ENCODE measurements at places on chromosomes 6 and 20. TPM values are rescaled to one million over a fixed set of nuclear protein-coding genes. Genes with fewer than 3 reads are reported as not detected.

DNA sequence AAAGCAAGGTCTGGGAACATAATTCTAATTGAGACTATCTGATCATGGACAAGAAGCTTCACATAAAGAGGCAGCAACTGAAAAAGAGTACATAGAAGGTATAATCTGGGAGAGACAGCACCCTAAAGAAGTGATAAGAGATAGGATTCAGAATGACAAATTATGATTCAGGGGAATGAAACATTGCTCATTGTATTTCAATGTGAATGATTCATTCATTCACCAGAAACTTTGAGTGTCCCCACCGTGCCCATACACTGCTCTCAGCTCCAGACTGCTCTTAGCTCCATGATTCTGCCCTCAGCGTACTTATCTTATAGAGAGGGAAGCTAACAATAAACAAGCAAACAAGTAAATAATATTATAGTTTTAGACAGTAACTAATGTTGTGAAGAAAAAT, 329.3 kb upstream of the IRAK1BP1 start:
- DNase-seq, result no peak

GRCh38 chr6:11209369-11209768, 23.1 kb downstream of the NEDD9 start:
- DNase-seq, result no peak

DNA sequence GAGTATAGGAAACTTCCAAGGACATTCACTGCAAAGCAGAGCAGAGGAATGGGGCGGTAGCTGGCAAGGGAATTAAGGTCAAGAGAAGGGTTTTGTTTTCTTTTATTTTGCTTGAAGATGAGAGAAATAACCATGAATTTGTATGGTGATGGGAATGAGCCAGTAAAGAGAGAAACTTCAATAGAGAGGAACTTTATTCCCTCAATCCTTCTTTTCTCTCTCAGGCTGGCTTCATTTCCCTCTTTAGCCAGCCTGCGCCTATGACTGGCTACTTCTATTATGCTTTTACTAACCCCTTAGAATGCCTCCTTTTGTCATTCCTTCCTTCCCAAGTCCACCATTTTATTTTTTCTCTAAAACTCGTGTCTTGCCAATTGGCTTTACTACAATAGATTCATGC, 101.4 kb upstream of the CEP85L start:
- DNase-seq, result no peak

DNA sequence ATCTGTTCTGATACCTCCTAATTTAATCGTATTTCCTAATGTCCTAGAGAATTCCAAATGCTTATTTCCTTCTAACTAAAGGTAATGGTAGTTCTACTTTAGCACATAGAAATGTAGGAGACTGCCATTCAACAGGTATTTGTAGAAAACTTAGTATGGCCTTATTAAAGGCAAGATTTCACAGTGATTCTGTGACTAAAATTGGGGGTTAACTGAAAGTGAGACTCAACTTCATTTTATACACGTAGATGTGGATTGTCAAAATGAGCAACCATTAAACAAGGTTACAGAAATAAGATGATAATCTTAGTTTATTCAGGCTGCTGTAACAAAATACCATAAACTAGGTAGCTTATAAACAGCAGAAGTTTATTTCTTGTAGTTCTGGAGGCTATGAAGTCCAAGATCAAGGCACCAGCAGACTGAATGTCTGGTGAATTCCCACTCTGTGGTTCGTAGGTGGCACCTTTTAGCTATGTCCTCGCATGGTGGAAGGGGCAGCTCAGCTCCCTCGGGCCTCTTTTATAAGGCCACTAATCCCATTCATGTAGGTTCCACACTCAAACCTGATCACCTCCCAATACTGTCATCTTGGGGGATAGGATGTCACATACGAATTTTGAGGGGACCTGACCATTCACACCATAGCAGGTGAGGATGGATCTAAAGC, 38.7 kb downstream of the TAB2 start:
- DNase-seq, result no peak

GRCh38 chr20:19774135-19774933, 16.3 kb downstream of the RIN2 start:
- DNase-seq, result no peak

- no peak for DNase-seq
Measured at GRCh38 chr6:41278699-41279405, 7.6 kb downstream of the TREM1 start.

DNA sequence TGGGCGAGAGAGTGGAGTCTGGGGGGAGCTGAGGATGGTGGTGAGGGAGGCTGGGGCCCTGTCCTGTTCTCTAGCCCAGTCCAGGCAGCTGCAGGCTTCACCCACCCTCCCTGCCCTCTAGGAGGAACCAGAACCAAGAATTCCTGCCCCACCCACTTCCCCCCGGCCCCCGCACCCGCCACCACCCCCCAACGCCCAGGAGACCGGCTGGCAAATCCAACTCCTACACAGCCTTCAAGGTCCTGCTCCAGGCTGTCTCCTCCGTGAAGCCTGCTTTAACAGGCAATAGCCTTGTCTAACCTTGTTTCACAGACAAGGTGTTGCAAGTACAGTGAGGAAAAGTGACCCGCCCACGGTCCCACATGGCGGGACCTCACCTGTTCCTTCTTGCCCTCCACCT, 2.4 kb downstream of the SPDEF start:
- DNase-seq, result no peak

DNA sequence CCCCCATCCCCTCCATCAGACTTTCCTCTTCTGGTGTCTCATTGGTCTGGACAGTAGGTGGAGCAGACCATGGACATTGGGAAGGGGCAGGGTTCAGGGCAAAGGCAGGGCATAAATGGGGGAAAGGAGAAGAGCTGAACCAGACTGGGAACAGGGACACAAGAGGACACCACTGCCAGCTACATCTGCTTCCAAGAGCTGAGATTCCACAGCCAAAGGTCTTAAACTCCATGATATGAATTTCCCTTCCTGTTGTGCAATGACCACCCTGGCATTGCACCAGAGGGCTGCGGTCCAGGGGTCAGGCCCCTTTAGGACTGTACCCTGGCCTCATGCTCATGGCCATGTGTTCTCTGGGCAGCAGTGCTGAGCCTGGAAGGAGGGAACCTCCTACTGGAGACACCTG, 137.9 kb downstream of the MAFB start:
- DNase-seq, result no peak

- no peak for DNase-seq
Measured at GRCh38 chr6:47187893-47188587, 121.7 kb downstream of the TNFRSF21 start.

DNA sequence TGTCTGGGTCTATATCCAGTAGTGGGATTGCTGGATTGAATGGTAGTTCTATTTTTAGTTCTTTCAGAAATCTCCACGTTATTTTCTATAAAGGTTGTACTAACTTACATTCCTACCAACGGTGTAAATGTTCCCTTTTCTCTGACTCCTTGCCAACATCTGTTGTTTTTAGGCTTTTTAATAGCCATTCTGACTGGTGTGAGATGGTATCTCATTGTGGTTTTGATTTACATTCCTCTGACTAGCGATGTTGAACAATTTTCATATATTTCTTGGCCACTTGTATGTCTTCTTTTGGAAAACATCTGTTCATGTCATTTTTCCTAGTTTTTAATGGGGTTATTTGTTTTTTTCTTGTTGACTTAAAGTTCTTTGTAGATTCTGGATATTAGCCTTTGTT, 99.3 kb downstream of the BMP2 start:
- DNase-seq, result no peak

DNA sequence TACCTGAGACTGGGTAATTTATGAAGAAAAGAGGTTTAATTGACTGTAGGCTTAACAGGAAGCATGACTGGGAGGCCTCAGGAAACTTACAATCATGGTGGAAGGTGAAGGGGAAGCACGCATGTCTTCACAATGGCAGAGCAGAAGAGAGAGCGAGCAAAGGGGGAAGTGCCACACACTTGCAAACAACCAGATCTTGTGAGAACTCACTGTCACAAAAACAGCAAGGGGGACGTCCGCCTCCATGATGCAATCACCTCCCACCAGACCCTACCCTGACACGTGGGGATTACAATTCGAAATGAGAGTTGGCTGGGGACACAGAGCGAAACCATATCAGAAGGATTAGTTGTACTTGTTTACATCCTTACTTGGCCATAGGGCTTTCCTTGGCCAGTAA, 49.7 kb downstream of the FIG4 start:
- DNase-seq, result no peak

GRCh38 chr6:22570185-22570551, 802 bp downstream of the HDGFL1 start:
- DNase-seq, result no peak

DNA sequence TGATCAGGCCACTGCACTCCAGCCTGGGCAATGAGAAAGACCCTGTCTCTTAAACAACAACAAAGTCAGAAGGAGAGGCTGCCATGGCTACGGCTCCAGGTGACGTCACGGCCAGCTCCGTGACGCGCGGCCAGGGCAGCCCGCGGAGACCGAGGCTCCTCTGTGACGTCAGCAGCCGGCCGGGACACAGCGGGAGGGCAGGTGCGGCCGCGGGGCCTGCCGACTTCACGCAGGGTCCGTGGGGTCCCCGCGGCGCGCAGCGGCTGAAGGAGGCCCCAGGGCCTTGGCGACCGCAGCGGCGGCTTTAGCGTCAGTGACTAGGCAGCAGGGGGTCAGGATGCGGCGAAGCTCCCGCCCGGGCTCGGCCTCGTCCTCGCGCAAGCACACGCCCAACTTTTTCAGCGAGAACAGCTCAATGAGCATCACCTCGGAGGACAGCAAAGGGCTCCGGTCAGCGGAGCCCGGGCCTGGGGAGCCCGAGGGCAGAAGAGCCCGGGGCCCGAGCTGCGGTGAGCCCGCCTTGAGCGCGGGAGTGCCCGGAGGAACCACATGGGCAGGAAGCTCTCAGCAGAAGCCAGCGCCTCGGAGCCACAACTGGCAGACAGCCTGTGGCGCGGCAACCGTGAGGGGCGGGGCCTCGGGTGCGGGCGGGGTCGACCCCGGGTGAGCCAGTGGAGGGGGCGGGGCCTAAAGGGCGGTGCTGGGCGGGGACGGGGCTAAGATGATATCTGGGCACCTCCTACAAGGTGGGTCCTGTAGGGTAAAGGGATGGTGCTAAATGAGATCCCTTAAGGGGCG, at the start of gene SPAG4:
SPAG4 (plus strand) TSS at position 163 of the 798 bp plus-strand sequence; CDS start at position 338, 175 bp downstream.
- no peak for DNase-seq

- no peak for DNase-seq
Measured at GRCh38 chr6:160303806-160304205, 44.4 kb upstream of the SLC22A3 start.

DNA sequence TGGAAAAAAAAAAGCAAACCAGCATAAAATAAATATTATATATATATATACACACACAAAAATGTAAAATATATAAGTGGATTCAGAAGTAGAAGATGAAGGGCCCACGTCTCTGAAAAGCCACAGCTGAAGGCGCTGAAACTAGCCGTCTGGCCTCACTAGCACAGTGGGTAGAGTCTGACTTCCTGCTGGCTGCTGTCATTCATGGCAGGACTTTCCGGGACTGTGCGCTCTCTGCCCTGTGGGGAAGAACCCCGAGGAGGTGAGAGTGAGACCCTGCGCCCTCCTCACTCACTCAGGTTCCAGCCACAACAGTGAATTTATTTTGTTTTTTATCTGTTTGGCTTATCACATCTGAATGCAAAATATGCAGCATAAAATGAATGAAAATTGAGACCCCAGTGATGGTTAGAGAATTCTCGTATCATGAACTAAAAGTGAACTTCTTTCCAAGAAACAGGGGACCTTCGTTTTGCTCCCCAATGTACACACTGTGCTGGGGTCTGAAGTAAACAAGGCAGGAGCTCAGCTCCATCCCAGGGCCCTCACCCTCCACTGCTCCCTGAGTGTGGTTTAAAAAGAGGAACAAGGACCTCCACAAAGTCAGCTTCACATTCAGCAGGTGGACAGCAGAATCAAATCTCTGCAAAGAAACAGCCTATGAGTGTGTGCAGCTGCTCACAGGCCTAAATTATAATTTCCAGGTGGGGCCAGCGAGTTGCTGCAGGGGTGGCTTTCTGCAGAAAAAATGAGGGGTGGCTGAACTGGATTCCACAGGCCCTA, 1.3 kb upstream of the RAMACL start:
- no peak for DNase-seq

DNA sequence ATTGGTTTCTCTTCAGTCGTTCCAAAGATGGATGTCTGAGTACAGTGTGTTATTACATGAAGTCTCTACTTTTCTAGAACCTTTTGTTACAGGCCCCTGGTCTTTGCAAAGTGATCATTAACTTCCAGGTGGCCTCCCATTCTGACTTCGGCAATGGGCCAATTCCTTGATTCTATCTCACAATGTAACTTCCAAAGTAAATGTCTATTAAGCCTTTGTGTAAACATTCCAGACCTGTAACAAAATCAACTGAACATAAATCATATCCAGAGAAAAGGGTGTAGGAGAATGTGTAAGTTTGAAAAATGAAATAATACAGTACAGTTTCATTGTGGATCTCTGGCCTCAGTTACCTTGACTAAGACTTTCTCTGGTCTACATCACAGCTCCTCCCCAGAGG, 187.8 kb upstream of the JAG1 start:
- peak; percentile 67 for DNase-seq

DNA sequence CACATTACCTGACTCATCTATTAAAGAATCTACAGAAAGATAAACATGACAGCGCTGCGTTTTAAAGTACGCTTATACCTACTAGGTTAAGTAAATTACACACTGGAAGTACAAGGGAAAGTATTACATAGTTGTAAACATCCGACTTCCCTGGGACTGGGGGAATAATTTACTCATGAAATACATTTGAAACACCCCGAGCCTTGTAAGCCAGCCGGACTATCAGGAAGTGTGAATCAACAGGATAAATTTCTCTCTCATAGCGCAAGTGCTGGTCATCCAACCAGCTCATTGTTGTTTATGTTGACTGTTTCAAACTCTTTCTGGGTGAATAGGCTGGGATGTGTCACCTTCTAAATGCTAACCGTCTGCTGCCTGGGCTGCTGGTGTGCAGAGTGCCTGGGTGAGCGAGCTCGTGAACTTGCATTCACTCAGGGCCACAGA, 4.9 kb downstream of the BMP6 start:
- DNase-seq, result no peak

DNA sequence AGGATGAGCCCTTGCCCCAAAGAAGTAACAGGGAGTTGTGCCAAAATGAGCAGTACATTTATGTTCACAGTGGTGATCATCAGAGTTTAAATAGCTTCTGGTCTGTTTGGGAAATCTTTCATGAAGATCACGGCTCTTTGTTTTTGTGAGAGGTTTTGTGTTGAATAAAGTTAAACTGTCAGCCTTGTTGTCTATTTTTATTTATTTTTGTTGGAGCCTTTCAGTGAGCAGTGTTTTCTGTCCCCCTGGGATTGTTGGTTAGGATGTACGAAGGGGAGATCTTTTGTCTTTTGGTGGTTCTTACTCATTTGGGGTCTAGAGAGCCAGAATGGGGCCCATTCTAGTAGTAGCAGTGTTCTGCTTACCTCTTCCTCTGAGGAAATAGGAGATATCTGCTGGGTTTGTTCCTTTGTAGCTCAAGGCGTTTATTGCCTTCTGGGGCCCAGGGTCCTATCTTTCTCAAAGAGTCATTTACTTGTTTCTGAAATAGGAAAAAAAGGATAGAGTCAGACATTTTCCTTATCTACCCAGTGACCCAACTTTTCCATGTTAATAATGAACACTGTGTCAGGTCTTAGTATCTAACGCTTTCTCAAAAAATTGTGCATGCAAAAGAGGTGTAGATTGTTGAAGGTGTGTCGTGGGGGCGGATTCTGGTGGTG, 157.4 kb downstream of the JARID2 start:
- no peak for DNase-seq

GRCh38 chr20:48538058-48538825, 289.6 kb downstream of the PREX1 start:
- no peak for DNase-seq

TMEM170B gene
- polyA plus RNA-seq, result 2.7 TPM

FOXO3 gene
- polyA plus RNA-seq, result 48.2 TPM

MANEA gene
- 9.4 TPM for polyA plus RNA-seq

CAP2 gene
- 34.3 TPM for polyA plus RNA-seq
